Central memory CD4-positive, alpha-beta T cell (primary cell): ENCODE measurements at places on chromosomes 13 and 19.

GRCh38 chr19:46515879-46516350 is 20.2 kb upstream of the PNMA8B start:
- DNase-seq = peak; percentile 33

DNA sequence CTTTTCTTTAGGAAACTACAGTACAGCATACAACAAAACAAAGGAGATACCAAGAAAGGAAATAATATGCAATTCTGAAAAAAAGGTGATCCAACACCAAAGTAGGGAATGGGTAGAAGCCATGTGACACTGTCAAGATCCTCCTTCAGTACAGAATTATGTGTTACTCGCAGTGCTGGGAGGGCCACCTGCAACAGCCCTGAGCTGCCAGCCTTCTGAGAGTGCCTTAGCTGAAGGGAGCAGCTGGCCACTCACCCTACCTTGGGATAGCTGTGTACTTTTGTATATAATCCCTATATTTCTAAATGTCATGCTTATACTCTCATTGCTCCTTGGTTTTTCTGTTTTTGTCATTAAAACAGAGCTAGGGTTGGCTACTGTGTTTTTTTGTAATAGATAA is 1518.2 kb upstream of the PCDH20 start:
- no peak for DNase-seq

- peak; percentile 76 for DNase-seq
Observed at GRCh38 chr13:74289861-74290773, 155.9 kb upstream of the KLF12 start.

DNA sequence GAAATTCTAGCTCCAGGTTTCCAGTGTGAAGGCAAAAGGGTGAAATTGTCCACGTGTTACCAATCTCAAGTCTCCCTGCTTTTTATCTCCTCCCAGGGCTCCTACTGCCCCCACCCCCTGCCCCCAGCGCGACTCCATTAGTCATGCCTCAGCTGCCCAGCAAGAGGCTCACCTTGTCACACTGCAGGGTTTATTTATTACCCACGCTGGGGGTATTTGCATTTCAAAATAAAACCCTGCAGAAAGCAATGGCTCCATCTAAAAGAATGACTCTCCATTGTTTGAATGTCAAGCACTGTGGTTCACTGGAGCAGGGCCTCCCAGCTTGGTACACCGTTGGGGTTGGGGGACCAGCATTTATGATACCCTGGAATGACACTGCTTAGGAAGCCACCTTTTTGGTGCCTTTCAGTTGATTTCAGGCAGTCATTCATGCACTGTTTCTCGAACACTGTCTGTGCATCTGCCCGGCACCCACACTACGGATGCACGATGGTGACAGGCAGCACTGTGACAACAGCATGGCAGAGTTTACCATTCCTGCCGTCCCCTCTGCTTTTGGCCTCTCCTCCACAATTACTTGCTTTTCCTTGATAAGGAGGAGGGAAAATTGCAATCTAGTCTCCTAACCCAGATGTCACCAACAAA is 9.9 kb upstream of the POP4 start:
- DNase-seq = no peak

- DNase-seq = peak; percentile 54
Observed at GRCh38 chr19:49106648-49107135, 7.5 kb upstream of the LIN7B start.

DNA sequence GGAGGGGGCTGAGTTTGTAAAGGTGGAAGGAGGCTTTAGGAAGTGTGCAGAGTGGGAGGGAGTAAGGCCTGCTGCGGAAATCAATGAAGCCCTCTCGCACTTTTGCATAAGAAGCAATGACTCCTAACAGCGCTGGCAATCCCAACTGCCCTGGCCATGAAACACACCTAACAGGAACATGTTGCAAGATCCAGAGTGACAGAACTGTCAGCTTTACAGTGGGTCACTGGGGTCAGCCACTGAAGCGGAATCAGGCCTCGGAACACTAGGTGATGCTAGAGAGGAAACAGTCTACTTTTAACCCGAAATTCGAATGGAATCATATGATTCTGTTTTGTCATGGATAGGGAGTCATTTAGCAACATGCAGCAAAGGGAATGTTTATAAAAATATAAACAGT is 54.4 kb downstream of the FGF14 start:
- DNase-seq = no peak

DNA sequence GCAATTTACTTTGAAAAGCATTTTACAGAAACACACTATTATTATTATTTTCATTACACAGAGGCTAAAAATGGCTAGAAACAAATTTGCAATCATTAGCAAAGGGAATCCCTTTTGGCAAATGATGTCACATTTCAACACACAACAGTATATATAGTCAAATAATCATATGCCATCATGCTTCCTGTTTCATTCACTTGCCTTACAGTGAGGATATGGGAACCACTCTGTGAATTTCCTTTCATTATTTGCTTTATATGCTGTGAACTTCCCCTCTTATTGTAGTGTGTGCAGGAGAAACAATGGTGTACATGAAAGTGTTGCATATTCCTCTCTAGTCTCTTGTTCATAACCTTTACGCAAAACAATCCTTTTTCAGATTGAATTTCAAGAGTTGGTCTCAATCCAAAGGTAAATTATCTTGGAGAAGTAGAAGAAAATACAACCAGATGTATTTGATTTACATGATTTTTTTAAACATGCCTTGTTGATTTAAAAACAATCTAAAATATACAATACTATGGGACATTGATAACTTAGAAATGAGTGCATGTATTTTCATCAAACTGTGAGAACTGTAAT is 657.3 kb downstream of the EFNB2 start:
- DNase-seq = no peak

GRCh38 chr13:33125821-33126570 is 109.8 kb downstream of the KL start:
- DNase-seq = no peak

DNA sequence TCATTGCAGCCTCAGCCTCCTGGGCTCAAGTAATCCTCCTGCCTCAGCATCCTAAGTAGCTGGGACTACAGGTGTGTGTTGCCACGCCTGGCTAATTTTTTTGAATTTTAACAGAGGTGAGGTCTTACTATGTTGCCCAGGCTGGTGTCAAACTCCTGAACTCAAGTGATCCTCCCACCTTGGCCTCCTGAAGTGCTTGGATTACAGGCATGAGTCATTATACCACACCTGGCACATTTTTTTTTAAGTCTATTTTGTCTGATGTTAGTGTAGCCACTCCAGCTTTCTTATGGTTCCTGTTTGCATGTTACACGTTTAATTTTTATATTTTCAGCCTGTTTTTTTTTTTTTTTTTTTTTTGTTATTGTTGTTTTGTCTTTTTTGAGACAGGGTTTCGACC is 24.8 kb downstream of the KDM4B start:
- DNase-seq = no peak

GRCh38 chr19:51568456-51568855 is 2.6 kb upstream of the ZNF175 start:
- no peak for DNase-seq

- DNase-seq = no peak
Observed at GRCh38 chr19:45729800-45730290, 851 bp downstream of the FBXO46 start.

- DNase-seq = no peak
Observed at GRCh38 chr19:22286151-22286810, at the start of gene ZNF729. Gene ZNF729, plus strand, starts transcription at chr19:22286441. Its CDS starts 85 bp downstream, at chr19:22286526.

DNA sequence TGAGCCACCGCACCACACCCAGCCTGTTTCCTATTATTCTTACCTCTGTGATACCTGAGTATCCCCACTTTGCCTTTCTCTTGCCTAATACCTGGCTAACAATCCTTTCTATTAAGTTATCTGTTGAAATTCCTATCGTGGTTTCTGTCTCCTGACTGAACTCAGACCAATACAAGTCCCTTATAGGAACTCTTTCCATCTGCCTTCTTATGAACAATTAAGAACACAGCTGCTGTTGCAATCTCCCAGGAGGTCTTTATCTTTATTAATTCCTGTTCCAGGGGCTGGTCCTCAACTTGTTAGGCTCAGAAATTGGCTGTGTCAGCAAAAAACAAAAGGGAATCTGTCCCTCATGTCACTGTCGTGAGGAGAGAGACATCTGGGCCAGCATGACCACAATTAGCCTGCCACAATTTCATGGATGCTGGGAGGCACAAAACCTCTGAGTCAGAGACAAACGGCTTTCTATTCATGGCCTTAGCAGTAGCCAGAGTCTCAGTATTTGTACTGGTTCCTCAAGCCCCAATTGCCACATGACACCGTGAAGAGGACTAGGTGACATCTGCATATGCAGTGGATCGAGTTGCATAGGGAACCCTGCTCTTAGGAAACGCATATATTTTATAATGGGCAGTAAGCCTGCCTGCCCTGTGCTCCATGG is 58.2 kb downstream of the NUFIP1 start:
- no peak for DNase-seq

- DNase-seq = no peak
Observed at GRCh38 chr13:114330086-114330485, 15.8 kb downstream of the CHAMP1 start.
